Glomerular endothelial cell (primary cell): ENCODE measurements at places on chromosomes 6 and 20.

DNA sequence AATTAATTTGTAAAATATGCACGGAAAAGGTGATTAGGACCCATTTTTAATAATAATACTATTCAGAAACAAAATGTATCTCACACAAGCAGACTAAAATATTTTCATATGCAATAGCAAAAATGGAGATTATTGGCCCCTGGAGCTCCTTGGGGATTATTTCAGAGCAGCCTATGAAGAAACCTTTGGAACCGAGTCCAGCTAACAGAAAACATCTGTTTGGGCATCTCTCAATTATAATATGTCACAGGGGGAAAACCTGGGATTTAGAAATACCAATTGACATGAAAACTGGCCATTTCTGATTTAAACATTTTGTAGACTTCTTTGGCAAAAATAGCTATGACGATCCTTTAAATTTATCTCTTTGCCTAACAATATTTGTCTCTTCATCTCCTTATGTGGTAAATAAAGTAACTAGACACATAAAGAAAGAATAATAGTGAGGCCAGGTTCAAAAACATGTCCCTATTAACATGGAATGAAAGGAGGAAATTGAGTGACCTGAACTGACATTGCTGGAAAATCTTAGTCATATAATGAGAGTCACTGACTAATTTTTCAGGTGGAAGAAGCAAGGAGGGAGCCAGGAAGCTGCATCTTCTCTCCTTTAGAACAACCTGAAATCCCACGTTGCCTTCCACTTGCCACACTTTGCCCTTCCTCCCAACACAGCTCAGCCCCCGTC is 199.0 kb downstream of the SOD2 start:
- no peak for DNase-seq

DNA sequence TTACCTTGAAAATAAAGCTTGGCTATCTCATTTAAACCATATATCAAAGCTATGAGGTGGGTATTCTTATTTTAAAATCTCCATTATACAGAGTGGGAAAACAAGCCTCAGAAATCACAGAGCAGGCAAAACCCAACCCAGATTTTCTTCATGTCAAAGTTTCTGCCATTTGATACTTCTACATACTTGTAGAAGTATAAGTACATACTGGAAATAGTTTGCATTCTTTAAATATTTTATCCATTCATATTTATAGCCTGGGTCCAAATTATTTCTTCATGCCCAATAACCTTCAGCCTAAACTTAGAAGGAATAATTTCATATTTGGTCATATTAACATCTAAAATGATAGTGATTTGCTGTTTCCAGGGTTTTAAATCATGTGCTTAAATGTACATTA is 61.8 kb downstream of the MLIP start:
- no peak for DNase-seq

GRCh38 chr6:44464527-44465310 is 77.2 kb downstream of the CDC5L start:
- no peak for DNase-seq

DNA sequence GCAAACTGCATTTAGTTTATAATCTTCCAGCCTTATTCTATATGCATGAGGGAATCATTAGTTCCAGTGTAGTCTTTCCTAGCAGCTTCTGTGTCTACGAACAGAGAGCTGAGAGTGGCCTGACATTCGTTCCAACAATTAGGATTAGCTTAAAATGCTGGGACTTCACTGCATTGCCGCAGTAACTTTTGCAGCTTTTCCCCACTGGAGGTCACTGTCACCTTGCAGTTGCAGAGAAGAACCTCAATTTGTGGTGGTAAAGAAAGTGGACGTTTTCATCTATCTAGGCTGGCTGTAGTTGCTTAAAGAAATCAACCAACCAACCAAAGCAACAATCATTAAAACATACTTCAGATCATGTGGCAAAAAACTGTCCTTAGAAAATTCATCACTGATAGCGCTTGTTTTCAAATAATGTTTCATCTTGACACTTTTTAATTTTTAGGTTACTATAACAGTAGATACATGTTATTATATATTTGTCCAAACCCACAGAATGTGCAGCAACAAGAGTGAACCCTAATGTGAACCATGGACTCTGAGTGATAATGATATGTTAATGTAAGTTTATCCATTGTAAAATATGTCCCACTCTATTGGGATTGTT is 12.2 kb downstream of the MYLK4 start:
- DNase-seq, result no peak

GRCh38 chr20:4883546-4883945 is 117.8 kb downstream of the SLC23A2 start:
- DNase-seq, result no peak

GRCh38 chr6:129709196-129709768 is 695 bp downstream of the ARHGAP18 start:
- no peak for DNase-seq

- DNase-seq, result no peak
These were observed 41.7 kb upstream of the IL17A start for GRCh38 chr6:52144196-52145076.

GRCh38 chr6:40845553-40845952 is 193.5 kb downstream of the UNC5CL start:
- peak; percentile 10 for DNase-seq

- DNase-seq, result no peak
These were observed 94.4 kb upstream of the TNFAIP3 start for GRCh38 chr6:137772541-137773250.

GRCh38 chr6:158634695-158635426 is 9.7 kb downstream of the DYNLT1 start:
- no peak for DNase-seq

GRCh38 chr6:28005975-28006374 is 48.9 kb downstream of the OR2B6 start:
- DNase-seq, result no peak

DNA sequence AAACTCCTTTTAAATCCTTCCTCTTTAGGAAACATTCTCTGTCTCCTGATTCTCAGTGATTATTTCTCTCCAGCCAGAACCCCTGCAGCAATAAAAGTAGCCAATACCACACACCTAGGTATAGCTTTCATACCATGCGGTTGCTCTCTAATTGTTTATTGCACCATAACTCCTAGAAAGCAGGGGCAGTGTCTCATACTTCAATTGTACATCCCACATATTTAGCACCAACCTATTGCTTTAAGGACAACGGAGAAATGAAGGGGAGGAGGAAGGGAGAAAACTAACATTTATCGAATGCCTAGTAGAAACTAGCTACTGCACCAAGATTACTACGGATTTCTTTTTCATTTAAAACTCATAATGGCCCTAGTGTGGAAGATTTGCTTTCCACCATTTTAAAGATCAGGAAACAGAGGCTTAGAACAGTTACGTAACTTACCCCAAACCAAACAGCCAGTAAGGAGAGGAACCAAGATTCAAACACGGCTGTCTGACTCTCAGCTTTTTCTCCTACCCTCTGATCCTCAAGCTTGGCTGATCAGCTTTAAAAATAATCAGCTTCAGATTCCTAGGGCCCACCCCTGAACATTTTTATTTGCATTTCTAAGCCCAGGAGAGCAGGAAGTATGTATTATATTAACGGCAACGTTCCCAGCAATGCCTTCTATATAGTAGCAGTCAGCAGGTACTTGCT is 43.4 kb upstream of the ATXN1 start:
- DNase-seq, result no peak

DNA sequence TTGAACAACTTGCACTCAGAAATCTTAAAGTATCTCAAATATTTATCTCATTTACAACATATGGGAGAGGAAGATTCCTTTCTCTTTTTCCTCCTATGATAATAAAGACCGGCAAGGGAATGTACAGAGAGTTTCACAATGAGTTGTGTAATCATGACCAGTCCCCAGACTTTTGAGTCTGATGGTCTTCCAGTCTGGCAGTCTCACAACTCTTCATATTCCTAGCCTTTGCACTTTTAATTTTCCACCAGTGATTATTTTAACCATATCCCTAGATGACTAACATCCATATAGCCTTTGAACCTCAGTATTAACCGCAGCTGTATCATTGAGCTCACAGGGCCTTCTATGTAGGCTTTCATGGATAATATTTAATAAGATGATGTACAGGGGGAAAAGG is 278.5 kb downstream of the KHDC1L start:
- DNase-seq, result no peak

GRCh38 chr6:89999945-90000825 is 105.9 kb downstream of the GJA10 start:
- DNase-seq, result no peak

DNA sequence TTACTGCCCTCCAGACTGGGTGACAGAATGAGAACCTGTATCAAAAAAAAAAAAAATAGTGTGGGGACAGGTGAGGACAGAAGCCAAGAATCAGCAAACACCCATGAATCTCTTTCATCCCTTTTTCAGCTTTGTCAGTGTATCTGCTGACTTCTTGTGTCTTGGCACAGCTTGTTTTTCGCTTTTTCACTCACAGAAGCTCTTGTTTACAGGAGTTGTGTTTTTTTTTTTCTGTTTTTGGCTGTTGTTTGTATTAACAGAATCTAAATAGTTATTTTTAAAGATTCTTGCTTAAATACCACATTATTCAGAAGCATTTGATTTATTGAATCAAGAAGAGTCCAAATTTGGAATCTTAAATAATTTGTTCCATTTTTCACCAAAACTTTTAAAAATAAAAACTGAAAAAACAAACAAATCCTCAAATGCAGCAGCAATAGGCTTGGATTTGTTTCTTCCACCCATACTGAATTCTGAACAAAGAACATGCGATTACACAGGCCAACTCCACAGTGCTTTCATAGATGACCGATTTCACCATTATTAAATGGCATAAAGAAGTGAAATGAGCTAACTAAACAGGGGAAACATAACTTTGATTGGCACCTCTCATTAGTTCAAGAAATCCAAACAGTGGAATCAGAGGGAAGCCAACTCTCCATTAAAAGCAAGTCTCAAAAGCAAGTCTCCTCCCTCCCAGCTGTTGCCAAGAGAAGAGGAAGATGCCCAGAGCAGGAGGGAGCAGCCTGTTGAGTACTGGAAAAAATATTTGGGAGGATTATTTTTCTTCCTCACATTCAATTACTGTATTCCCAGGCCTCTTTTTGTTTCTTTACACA is 27.2 kb upstream of the GPR63 start:
- DNase-seq, result no peak

- no peak for DNase-seq
These were observed 75.8 kb upstream of the AFDN start for GRCh38 chr6:167750956-167751358.

- DNase-seq, result no peak
These were observed 600 bp upstream of the SYNJ2 start for GRCh38 chr6:157981132-157981394.

DNA sequence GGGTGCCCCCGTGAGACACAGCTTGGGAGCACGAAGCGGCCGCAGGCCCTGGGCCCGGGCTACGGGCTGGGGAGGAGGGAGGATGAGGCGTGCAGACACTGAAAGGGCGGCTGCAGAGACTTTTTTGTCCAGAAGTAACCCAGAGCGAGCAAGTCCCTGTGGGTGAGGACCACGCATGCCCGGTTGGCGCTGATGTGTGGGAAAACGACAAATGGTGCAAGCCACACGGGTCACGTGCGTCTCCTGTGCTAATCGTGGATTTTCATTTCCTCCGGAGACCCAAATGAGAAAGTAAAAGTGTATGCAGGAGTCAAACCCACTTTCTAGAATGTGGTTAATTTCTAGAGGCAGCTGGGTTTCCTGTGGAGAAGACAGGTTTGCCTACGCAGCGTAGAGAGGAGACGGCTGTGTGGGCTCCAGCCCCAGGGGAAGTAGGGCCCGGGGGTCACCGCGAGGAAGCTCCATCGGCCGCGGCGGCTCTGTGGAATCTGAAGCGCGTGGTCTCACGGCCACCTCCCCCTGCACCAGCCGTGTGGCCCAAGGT is 19.0 kb downstream of the DLL1 start:
- DNase-seq, result no peak

- no peak for DNase-seq
These were observed 183.0 kb upstream of the QKI start for GRCh38 chr6:163231356-163232014.

- no peak for DNase-seq
These were observed 181.4 kb upstream of the ID4 start for GRCh38 chr6:19655744-19656143.

- no peak for DNase-seq
These were observed 106.4 kb downstream of the CD109 start for GRCh38 chr6:73802366-73802765.

DNA sequence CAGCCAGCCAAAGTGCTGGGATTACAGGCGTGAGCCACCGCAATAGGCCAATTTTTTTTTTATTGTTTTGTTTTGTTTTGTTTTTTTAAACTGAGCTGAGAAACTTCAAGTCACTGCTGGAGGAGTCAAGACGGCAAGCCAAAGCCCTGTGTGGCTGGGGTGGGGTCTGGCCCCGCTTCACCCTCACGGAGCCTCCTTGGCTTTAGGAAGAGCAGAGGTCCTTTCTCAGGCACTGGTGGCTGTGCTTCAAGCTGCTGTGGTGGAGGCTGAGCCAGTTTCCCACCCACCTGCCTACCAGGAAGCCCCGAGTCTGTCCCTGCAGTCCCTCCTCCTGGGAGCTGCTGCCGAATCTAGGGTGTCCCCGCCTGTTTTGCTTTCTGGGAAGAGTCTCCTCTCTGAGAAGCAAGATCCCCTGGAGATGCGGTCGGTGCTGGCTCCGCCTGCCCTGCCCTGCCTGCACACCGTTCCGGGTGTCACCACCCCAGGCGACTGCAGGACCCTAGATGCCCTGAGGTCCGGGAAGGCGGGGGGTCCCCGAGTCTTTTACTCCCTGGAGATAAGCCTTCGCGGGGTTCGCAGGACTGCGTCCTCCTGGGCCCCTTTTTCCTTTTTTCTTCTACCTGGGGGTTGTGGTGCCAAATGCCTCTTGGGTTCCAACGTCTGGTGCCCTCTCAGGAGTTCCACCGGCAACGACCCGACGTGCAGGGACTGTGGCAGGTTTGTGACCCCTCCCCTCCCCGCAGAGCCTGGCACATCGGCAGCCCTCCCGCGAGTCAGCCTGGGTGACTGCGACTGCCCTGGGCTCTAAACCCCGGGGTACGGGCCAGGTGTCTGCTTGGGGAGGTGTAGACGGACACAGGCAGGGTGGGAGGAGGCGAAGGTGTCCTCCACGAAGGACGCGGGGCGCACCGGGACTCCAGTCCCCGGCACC is 100.7 kb downstream of the TAF4 start:
- DNase-seq, result no peak

DNA sequence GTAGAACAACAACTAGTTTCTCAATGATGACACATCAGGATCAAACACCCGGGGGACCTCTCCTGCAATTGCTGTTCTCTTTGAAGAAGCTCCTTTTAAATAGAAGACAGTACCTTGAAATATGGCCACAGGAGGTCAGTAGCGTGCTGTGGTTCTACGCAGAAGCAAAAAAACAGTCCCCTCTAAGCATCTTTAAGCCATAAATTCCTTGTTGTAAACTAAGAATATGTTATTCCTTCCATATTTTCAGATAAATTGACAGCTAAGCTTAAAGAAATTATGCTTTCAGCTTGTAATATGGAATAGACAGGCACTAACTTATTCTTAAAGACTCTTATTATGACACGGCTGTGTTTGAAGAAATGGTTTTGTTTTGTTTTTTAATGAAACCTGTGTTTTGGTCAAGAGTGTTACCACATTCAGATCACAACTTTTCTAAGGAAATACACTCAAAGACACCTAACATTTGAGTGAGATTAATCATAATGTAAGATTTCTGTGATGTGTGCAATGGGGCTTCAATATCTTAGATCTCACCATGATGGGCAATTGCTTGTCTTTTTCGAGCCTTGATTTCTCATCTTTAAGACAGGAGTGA is 49.7 kb upstream of the IL20RA start:
- peak; percentile 47 for DNase-seq

GRCh38 chr6:32086661-32087573 is 22.2 kb downstream of the TNXB start:
- DNase-seq, result no peak
